CD4-positive, alpha-beta T cell treated with Interferon alpha-2 for 1 hour (primary cell): ENCODE measurements at places on chromosomes 16 and 17.

DNA sequence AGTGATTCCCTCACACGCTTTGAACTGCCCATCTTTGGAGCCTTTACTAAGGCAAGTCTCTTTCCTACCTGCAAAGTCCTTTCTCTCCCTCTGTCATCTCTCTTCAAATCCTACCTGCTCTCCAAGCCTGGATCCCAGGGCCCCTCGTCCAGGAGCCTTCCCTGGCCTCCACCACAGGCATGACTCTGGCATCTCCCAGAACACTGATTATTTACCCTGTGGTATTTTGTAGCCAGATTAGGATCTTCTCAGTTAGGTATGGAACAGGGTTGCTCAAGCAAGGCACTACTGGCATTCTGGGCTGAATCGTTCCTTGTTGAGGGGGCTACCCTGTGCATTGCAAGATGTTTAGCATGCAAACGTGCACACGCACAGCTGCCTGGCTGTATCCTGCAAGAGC lies 31.9 kb upstream of the POLR3E start:
- no peak for DNase-seq

DNA sequence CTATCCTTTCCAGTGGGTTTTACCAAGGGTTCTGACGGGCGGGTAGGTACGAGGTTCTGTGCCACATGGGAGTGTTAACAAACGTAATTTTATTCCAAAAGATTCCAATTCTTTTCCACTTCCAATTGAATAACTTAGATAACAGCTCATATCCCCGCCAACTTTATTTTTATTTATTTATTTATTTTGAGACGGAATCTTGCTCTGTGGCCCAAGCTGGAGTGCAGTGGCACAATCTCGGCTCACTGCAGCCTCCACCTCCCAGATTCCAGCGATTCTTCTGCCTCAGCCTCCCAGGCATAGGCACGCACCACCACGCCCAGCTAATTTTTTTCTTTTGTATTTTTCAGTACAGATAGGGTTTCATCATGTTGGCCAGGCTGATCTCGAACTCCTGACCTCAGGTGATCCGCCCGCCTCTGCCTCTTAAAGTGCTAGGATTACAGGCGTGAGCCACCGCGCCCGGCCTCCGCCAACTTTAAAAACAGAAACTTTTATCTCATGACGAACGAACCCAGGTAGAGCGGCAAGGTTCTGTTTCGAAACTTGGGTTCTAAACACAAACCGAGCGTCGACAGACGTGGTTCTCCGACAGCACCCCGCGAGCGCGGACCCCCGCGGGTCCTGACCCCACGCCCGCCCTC lies 613 bp downstream of the ECI1 start:
- DNase-seq, result peak; percentile 49

- peak; percentile 75 for DNase-seq
Measured at GRCh38 chr17:39164675-39165143, 1.3 kb downstream of the ARL5C start.

- peak; percentile 7 for DNase-seq
Measured at GRCh38 chr17:49452201-49452600, 37.5 kb upstream of the PHB1 start.

DNA sequence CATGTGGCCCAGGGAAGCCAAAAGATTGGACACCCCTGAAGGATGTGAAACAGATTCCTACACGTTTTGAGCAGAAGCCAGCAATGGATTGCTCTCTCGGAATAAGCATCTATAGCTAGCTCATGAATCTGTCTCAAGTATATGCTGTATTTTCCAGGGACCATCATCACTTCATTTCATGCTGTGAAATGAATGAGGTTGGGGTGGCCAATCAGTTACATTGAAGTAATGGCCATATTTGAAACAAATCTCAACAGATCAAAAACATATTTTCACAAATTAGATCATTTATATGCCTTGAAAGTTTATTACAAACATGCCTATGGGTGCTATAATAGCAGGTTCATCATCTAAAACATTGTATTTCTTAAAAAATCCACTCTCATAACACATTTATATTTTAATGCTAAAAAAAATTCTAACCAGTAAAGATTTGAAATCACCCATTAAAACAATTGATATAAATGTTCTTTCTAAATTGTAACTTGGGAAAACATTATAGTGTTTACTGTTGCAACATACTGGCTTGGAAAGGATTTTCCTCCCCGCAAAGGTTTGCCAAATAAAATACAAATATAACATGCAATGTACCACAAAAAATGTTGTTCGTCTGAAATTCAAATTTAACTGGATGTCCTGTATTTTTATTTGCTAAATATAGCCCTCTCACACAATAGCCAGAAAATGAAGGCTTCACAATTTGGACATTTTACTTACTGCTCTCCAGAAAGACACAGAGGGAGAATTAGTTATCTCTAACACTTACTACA lies 743.6 kb downstream of the KCNJ2 start:
- no peak for DNase-seq

GRCh38 chr17:46264456-46265198 lies 30.3 kb upstream of the LRRC37A start:
- peak; percentile 26 for DNase-seq

DNA sequence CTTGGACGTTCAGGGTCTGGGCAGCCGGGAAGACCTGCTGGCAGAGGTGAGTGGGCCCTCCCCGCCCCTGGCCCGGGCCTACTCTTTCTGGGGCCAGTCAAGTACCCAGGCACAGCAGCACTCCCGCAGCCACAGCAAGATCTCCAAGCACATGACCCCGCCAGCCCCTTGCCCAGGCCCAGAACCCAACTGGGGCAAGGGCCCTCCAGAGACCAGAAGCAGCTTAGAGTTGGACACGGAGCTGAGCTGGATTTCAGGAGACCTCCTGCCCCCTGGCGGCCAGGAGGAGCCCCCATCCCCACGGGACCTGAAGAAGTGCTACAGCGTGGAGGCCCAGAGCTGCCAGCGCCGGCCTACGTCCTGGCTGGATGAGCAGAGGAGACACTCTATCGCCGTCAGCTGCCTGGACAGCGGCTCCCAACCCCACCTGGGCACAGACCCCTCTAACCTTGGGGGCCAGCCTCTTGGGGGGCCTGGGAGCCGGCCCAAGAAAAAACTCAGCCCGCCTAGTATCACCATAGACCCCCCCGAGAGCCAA lies 8.6 kb upstream of the ABCC3 start:
- DNase-seq, result peak; percentile 61

- no peak for DNase-seq
Measured at GRCh38 chr17:40035162-40035559, 19.0 kb downstream of the MED24 start.

- DNase-seq, result no peak
Measured at GRCh38 chr16:56038564-56039098, 152.7 kb upstream of the GNAO1 start.

GRCh38 chr17:69485251-69485661 lies 70.8 kb downstream of the MAP2K6 start:
- no peak for DNase-seq

- DNase-seq, result peak; percentile 53
Measured at GRCh38 chr17:1882836-1883235, 53.0 kb downstream of the RPA1 start.

GRCh38 chr17:54117452-54117851 lies 294.7 kb downstream of the KIF2B start:
- no peak for DNase-seq

DNA sequence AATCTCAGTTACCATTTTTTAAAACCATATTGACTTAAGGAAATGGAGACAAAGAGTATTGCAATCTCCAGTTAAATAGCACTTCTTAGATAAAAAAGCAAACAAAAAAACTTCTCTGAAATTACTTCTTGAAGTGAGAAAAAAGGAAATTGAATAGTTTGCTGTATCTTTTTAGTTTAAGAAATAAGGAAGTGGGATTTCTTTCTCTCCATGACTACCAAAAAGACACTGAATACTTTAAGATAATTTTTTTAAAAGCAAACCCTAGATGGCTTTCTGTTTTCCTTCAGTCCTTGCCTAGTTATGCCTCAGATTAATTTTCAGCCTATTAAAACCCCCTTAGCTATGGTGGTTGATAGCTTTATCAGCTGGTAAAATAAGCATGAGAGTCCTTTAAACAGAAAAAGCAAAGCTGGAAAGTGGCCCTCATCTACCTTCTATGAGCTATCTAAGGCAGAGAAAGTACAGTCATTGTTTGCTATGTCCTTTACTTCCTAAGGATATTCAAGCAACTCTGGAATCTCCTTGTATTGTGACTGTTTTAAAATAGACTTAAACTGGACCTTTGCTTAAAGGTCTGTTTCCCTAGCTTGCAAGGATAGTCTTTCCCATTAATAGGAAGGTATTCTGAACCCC lies 28.6 kb downstream of the TPPP3 start:
- no peak for DNase-seq

DNA sequence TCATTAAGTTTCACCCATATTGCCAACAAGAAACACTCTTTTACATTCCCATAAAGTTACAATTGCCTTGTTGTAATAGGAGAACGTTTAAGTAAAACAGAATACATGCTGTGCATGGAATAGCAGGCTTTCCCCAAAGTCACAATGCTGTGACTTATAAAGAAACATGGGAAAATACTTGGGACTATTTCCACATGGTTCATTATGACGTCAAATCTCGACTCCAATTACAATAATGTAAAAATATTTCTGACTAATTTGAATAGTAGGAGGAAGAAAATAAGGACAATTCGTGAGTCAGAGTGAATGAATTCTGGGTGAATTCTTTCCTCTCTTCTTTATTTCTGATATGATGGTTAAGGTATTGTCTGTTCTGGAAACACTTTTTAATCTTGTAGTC lies 52.8 kb downstream of the CDH11 start:
- DNase-seq, result no peak

DNA sequence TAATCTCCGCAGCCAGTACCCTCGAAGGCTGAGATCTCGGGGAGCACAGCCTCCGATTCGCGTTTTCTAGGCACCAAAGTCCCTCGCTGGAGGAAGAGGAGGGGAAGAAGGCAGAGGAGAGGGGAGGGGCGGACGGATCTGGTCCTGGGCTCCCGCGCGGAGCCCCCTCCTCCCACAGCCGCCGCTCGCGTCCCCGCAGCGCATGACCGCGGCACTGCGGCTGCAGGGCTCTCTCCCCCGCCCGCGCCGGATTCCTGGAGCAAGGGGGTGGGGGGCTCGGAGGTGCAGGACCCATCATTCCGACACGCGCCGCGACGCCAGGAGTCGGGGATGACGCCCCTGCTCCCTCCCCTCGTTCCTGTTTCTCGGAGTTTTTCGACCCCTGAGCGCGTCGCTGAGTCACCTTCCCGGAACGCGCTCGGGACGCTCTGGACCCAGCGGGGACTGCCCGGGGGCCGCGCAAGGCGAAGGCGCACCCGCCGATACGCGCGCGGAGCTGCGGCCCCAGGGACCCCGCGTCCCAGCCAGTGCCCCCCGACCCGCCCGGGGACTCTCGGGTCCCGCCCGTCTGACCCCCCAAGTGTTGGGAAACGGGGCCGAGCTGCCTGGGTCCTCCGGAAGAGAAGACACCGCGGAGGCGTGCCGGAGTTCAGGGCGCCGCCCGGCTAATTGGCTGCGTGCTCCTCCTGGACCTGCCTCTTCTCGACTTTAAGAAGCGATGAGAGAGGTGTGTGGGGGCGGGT lies 1.4 kb upstream of the SPHK1 start:
- DNase-seq, result peak; percentile 65

DNA sequence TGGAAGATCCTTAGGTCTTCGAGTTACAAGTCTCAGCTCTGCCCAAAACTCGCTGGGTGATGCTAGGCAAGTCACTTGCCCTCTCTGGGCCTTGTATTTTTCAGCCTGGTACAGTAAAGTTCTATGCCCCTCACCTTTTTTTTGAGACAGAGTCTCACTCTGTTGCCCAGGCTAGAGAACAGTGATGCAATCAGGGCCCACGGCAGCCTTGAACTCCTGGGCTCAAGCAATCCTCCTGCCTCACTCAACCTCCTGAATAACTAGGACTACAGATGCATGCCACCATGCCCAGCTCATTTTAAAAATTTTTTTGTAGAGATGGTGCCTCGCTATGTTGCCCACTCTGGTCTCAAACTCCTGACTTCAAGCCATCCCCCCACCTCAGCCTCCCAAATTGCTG lies 3.8 kb downstream of the MYH11 start:
- no peak for DNase-seq

DNA sequence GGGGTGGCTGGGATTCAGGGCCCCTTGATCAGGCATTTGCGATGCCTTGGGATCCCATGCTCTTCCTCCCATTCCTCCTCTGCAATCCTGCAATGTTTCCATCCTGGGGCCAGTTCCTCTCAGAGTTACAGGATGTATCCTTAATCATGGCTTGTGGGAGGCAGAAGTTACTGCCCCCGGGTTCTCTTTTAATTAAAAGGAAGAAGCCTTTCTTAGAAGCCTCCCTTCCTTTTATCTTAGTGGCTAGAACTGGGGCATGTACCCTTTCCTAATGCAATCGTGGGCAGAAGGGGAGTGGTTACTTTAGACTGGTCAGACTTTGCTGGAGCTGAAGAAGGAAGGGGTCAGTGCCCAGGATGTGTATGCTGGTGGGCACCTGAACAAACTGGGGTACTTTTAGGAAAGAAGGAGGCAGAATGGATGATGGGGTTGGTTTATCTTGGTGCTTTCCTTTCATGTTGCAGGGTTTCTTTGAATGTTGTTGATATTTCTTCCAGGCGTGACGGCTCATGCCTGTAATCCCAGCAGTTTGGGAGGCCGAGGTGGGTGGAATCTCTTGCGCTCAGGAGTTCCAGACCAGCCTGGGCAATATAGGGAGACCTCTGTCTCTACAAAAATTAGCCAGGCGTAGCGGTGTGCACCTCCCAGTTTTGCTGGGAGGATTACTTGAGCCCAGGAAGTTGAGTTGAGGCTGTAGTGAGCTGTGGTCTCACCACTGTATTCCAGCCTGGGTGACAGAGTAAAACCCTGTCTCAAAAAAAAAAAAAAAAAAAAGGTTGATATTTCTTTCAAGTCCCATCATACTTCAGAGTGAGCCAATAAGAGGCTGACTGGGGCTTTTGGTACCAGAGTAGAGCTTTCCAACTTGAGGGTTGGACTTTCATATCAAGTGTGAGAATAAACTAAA lies 13.2 kb upstream of the SPN start:
- no peak for DNase-seq

DNA sequence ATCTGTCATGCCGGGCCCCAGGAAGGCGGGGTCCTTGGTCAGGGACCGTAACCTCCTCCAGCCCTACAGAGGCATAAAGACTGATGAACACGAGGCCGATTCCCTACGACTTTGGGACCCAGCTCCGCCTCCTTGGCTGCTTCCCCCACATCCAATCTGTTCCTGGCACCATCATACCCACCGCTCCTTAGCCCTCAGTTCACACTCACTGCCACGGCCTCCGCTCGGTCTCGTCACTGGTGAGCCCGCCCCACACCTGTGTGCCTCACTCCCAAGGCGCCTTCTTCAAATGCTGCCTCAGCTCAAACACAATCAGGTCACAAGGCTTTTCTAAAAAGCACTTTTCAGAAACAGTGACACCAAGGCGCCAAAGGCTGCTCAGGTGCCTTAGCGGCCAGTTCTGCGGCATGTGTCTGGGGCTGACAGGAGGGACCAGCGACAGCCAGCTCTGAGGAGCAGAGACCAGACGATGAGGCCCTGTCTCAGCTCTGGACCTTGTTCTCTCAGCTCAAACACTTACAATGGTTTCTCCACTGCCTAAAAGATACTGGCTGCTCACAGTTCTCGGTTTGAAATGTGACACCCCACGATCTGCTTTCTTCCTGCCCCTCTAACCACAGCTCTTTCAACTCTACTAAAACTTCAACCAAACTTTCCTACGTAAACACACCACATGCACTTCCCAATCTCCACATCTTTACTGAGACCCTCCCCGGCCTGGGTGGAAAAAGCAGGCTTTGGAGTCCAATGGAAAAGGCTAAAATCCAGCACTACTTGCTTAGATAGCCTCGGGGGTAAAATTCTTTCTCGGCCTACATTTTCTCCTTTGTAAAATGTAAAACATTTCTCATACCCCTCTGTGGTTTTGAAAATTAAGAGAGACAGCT lies 33.2 kb downstream of the CYB5D2 start:
- DNase-seq, result peak; percentile 49
